ENCODE measurements at places on chromosomes 4 and X.

DNA sequence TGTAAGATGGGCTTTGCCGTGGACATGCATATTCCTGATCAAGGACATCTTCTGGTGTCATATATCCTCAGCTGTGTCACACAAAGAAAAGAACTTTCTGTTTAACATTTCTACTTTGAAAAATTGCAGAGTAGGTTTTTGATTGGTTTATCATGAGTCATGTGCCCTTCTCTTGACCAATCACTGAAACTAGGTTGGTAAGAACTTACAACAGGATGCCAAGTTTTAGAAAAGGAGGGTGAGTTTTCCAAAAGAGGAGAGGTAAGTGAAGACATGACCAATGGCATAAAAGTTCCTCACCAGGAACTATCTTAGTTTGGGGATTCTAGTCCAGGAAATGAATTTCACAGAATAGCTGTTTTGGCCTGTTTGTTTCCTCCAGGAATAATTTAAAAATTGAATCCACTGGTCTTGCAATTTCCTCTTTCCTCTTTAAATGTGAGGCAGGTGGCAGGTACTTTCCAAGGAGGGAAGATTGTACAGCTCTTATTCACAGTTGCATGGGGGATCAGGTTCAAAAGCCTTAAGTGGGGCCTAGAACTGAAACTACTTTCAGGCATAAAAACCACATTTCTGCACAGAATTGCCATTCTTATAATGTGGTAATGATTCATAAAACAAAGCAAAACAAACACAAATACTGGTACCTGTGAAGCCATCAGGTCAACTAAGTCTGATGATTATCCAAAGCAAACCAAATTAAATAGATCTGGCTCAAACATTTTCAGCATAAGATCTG is 1114.5 kb upstream of the LCORL start:
- DNase-seq = no peak

GRCh38 chr4:76822303-76822702 is 75.6 kb downstream of the SOWAHB start:
- DNase-seq = no peak

- no peak for DNase-seq
Observed at GRCh38 chrX:31255310-31256033, 183.6 kb upstream of the FTHL17 start.

GRCh38 chrX:41946989-41947612 is 23.7 kb upstream of the CASK start:
- DNase-seq = no peak

- DNase-seq = no peak
Observed at GRCh38 chr4:123913598-123913997, 517.0 kb downstream of the SPRY1 start.

DNA sequence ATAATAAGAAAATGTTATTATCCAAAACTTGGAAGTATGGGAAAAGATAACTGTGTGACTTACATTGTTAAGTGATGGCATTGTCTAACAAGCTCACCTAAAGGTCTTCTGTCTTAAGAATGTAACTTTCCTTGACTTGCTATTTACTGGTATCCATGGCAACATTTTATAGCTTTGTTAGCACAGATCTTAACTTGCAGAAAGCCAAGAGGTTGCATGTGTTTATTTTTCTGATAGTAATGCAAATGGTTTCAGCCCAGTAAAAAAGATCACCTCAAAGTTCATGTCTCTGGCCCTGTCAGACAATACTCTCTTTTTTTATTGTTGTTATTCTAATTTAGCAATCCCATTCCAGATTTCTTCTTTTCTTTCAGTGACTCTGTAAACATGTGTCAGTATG is 425.3 kb downstream of the SPRY1 start:
- DNase-seq = no peak

DNA sequence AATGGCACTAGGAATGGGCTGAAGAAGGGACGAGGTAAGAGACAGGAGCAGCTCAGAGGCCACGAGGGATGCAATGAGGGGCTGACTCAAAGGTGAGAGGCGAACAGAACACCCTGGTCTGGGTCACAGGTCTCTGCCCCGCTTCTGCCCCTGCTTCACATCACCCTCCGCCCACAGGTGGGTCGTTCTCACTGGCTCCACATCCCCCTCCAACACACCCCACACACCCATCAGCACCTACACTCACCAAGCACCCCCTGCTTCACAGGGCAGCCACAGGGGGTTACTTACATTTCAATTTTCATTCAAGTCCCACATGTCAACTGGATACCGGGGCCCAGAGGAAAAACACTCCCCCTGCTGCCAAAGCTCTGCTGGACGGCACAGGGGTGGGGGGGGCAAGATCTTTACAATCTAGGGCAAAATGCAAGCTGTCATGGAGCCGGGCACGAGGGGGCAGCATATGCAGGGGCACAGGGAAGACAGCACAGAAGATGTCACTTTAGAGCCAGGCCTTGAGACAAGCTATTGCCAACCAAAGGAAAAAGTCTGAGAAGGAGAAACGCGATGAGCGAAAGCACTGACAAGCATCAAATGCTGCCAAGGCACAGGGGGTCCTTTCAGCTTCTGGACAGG is 94.0 kb downstream of the AFAP1 start:
- DNase-seq = no peak

- no peak for DNase-seq
Observed at GRCh38 chr4:159144112-159144694, 41.3 kb downstream of the RAPGEF2 start.

- DNase-seq = no peak
Observed at GRCh38 chr4:81921751-81922159, 450.0 kb upstream of the RASGEF1B start.

DNA sequence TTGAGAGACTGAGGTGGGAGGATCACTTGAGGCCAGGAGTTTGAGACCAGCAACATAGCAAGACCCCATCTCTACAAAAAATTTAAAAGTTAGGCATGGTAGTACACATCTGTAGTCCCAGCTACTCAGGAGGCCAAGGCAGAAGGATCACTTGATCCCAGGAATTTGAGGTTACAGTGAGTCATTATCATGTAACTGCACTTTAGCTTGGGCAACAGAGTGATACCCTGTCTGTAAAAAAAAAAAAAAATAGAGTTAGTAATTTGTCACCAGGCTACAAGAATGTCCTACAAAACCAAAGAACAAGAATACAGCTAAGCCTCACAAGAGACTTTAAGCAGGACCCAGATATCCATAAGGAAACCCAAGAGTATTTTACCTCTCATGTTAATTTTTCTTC is 27.0 kb upstream of the RAB28 start:
- DNase-seq = no peak

GRCh38 chr4:139018971-139019758 is 3.6 kb downstream of the NOCT start:
- no peak for DNase-seq

GRCh38 chr4:26248647-26249046 is 72.2 kb upstream of the RBPJ start:
- no peak for DNase-seq

GRCh38 chr4:150150629-150151062 is 72.4 kb downstream of the DCLK2 start:
- DNase-seq = no peak

- no peak for DNase-seq
Observed at GRCh38 chr4:151324124-151324751, 1.2 kb downstream of the SH3D19 start.

DNA sequence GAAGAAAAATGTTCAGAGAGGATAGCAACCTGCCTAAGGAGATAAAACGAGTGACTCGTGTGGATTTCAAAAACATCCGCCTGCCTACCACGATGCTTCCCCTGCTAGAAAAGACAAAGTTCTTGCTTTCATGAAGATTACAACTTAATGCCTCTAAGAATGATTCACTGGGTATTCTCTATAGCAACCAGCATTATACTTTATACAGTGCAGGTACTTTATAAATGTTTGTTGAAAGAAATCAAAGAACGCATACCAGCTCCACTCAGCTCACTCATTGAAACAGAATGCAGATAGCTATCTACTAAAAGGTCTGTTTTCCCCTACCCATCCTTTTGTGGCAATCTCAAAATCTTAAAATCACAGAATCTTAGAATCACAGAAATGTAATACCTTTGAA is 33.7 kb downstream of the GASK1B start:
- DNase-seq = no peak

- DNase-seq = no peak
Observed at GRCh38 chrX:10117864-10118377, 38.9 kb upstream of the CLCN4 start.

DNA sequence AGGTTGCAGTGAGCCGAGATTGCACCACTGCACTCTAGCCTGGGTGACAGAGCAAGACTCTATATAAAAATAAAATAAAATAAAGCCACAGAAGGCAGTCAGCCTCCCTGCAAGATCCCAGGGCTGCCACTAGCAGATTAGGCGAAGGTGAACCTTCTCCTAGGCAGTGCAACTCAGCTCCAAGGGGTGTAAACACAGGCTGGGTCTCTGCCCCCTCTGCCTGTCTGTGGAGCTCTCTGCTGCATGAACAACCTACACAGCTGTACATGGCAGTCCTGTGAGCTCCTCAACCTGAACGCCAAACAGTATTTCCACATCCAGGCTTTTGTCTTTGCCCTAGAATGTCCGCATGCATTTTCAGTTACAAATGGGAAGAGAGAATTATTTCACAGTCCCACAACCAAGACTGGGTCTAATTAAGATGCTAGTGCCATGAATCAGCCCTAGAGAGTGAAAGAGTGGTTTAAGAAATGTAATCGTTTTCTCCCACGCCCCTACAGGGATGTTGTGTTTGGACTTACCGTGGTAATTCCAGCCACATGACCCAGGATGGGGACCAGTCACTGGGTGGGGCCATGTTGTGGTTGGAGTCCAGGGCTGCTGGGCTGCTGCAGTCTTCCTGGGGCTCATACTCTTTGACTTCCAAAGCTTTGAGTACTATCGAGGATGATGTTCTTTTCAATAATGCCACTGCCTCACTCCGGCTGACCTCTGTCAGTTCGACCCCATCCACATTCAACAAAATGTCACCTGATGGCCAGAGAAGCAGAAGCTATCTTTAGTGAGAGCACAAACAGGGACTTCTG is 99.0 kb downstream of the FIP1L1 start:
- DNase-seq = no peak

- no peak for DNase-seq
Observed at GRCh38 chrX:47661539-47661938, 2.6 kb upstream of the UXT start.

DNA sequence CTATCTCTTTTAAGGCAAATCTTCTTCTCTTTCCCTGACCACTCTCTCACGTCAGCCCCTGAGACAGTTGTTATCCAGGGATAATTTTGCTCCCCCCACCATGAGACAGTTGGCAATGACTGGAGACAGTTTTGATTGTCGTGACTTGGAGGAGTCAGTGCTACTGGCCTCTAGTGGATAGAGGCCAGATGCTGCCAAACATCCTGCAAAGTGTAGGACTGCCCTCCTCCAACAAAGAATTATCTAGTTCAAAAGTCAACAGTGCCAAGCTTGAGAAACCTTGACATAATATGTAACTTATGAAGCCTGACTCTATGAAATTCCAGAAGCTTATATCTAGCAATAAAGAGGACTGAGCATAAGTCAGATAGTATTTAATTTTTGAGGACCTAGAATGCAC is 502.1 kb upstream of the IGFBP7 start:
- DNase-seq = no peak

DNA sequence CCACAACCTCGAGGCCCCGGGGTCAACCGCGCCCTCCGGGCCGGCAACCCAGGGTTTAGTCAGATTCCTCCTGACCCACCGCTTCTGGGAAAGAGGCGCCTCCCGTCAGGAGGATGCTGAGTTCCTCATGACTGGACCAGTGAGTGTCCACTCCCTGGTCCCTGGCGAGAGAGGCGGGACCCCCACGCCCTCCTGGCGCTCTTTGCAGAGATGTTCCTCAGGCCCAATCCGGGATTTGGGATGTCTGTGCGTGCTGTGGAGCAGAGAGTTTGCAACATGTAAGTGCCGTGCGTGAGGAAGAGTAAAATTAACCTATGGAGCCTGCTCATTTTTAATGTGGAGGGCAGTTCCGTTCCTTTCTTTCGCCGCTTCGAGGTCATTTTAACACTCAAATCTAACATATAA is 824 bp upstream of the UGDH start:
- DNase-seq = no peak

GRCh38 chr4:150960818-150961217 is 54.3 kb downstream of the LRBA start:
- no peak for DNase-seq

DNA sequence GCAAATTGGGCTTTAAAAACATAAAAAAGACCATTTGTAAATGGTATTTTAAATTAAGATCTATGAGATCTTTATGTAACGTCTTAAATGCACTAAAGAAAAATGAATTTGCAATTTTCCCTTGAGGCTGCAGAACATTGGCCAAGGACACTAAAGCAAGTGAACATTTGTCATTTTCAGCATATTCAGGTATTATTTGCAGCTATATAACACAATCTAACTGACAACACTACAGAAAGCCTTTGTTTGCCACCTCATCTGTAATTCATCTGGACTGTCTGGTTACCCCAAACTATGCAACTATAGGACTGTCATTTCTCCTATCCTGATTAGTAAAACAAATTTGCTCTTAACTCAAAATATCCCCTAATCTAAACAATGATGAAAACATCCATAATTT is 74.8 kb downstream of the ANTXR2 start:
- DNase-seq = no peak

Data from T-helper 2 cell (primary cell).